Cerebellum (tissue), 4 donors: ENCODE measurements at places on chromosomes 5 and 9.

- DNase-seq = no peak
Measured at GRCh38 chr5:34881246-34881645, 34.1 kb downstream of the RAD1 start.

DNA sequence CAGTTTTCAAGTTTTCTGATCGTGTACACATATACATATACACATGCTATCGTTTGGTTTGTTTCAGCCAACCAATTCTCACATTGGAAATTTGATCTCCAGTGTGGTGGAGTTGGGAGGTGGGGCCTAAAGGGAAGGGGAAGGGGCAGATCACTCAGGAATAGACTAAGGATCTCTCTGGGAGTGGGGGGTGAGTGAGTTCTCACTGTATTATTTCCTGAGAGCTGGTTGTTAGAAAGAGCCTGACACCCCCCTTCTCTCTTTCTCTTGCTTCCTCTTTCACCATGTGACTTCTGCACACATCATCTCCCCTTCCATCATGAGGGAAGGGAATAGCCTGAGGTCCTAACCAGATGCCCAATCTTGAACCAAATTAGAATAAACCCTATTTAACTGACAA, 551.7 kb downstream of the MAT2B start:
- no peak for DNase-seq

DNA sequence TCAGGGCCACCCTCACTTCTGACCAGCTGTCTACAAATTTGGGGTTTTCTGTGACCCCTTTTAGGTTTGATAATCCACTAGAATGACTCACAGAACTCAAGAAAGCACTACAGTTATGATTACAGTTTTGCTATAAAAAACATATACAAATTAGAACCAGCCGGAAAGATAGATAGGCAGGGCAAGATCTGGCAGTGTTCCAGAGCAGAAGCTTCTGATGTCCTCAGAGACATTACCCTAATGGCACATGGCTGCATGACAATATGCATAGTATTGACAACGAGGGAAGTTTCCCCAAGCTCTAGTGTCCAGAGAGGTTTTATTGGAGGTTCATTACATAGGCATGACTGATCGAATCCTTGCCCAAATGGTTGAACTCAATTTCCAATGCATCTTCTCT, 158.1 kb downstream of the RAB3C start:
- DNase-seq = no peak

- DNase-seq = no peak
Measured at GRCh38 chr9:16315720-16316119, 554.8 kb downstream of the BNC2 start.

- no peak for DNase-seq
Measured at GRCh38 chr5:127840809-127841208, 137.6 kb downstream of the CCDC192 start.

DNA sequence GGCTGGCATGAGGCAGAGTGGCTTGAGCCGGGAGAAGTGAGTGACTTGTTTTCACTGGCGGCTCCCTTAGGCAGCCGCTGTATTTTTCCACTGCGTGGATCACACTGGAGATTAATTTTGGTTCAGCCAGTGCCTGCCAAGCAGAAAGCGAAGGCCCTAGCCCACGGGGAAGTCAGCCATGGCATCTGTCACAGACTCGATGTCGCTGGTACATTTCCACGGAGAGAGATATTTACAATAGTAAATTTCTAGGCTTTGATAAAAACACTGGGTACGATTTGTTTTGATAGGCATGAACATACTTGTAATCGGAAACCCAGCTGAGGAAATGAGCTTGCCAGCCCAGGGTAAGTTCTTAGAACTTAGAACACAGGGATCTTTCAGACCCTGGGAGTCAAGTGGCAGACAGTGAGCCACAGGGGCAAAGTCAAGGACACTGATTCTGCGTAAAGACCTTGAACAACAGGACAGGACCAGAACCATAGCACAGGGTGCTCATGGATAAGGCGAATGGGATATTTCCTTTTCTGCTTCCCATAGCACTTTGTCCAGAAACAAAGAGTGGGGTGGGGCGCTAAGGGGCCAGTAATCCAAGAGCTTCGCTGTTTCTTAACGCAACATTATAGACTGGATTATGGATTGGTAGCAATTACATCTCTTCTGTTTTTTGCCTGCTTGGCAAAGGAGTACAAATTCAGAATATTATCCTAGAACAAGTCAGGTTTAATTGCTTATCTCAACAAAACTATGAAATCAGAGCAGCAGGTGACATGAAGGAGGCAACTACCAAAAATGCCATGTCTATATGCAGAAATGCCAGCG, 4.5 kb downstream of the DUSP1 start:
- peak; percentile 76 for DNase-seq

- no peak for DNase-seq
Measured at GRCh38 chr9:133946840-133947486, 45.2 kb downstream of the VAV2 start.

DNA sequence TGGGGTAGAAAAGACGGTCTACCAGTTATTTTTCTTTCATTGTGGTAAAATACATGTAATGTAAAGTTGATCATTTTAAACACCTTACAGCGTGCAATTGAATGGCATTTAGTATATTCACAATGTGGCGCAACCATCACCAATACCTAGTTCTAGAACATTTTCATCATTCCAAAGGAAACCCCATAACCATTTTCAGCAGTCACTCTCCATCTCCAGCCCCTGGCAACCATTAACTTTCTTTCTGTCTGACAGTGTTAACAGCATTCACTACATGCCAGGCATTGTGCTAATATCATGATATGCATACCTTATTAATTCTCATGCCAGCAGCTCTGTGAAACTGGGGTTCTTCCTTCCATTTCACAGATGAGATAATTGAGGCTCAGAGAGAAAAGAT, 32.0 kb downstream of the PTGS1 start:
- no peak for DNase-seq

DNA sequence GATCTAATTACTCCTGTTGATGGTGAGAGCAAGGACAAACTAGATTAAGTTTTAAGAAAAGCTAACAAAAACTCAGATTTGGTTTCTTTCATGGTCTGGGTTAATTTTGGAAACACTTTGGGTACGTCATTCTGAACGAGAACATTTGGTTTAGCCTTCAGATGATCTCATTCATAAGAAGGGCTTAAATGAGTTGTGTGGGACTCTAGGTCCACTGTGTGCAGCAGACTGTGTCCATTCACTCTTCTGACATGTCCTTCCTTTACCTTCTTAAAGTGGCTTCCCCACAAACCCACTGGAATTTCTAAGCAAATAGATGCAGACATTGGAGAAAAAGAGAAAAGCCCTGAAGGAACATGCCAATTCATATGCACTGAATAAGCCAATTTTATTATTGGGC, 96.8 kb downstream of the FBXO4 start:
- no peak for DNase-seq

DNA sequence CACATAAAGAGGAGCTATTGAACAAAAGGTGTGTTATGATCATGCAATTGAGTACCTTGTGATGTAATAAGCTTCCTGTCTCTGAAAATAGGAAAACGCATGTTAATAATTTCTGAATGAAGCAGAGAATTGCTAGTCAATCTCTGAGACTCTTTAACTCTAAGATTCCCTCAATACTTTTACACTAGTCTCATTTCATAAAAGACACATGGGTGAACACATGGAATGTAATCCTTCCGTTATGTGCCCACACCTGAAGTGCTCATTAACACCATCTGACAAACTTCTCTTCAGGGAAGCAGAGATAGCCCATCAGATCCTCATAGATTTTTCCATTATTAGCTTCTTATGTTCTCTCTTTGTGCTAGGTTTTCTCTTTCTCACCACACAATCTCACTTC, 182.4 kb downstream of the TLR4 start:
- no peak for DNase-seq
